Activated T-cell treated with anti-CD3 and anti-CD28 coated beads, Interleukin-2, amount 50 U/mL, for 72 hours (primary cell): ENCODE measurements at places on chromosomes 3 and 15.
A peak's percentile ranks its signal among the peaks of the same experiment; 100 is the strongest.

GRCh38 chr3:69294014-69294766 lies 91.7 kb downstream of the FRMD4B start:
- DNase-seq = peak; percentile 8

DNA sequence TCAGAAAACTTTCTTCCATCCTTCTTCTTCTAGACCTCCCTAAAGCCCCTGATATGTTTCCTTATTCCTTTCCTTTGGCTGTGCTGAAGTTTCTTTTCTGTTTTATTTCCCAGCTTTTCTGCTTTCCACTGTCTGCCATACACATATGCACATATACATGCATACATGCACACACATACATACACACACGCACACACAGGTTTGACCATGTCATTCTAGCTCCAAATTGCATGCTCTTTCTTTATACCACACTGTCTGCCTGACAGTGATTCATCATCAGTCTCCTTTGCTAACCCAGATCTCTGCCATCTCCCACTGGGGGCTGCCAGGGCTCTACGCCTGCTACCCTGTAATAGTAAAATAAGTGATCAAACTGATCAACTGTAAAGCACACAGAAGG lies 181.3 kb downstream of the STAC start:
- no peak for DNase-seq

DNA sequence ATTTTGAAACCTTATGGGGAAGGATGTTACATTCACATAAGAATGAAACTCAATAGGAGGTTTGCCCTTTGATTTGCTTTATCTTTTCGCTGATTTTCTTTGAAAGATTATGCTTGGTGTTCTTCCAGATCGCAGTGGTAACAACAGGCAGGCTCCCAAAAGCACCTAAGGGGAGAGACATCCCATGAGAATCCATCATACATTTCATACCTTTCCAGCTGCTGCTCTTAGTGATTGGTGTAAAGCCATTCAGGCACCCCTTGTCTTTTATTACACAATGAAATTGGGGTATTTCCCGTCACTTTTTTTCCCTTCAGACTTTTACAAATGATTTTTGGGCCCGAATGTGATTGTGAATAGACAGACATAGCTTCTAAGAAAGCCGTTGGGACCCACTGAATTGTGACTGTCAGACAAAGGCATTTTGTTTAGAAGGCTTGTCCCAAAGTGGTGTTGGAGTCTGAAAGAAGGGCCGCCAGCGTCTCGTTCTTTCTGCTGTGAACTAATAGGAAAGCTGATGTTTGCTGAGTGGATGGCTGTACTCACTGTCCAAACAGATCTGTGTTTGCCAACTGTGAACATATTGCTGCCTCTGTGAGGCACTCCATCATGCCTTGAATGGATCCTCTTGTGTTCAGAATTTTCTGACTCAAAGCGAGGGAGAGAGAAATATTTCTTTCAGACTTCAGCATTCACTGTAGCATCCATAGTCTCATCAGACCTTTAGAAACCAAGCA lies 164.3 kb downstream of the FNDC3B start:
- DNase-seq = no peak

GRCh38 chr15:34650177-34650576 lies 66.7 kb upstream of the GOLGA8B start:
- DNase-seq = peak; percentile 8

GRCh38 chr3:57041674-57042073 lies 18.8 kb upstream of the SPATA12 start:
- DNase-seq = no peak

DNA sequence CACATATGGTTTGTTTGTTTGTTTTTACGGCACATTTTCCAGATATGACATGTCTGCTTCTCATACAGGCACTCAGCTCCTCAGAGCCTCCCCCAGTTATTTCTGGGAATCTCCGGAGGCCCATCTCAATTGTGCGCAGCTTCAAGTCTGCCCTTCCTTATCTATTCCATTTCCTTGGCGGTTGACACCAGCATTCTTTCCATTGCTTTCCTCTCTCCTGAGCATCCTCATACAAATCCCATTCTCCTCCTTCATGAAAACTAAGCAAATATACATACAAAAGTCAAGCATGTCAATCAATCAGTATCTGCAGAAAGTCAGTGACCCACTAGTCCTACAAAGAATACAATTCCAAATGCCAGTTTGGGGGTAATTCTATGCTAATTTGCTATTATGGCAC lies 166.7 kb downstream of the SQOR start:
- no peak for DNase-seq

GRCh38 chr3:124851136-124851535 lies 36.0 kb downstream of the ITGB5 start:
- DNase-seq = no peak

DNA sequence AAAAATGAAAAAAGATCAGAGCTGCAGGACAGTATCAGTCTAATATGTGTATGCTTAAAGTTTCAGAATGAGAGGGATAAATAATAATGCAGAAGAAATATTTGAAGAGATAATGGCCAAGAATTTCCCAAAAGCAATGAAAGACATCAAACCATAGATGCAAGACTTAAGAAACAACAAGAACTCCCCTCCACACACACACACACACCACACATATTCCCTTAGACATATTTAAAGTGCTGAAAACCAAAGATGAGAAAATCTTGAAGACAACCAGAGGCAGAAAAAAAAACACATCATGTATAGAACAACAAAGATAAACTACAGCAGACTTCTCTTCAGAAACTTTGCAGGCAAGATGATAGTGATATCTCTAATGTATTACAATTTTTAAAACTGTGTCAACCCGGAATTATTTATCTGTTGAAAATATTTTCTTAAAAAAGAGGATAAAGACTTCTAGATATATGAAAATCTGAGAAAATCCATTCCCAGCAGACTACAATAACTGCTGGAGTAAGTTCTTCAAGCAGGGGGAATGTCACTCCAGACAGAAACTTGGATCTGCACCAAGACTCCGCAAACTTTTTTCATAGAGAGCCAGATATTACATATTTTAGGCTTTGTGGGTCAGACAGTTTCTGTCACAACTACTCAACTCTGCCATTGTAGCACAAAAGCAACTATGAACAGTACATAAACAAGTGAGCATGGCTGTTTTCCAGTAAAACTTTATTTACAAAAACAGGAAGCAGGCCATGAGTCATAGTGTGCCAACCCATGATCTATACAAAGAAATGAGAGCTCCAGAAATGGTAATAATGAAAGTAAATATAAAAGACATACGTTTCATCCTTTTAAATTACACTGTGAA lies 223.4 kb upstream of the CGNL1 start:
- peak; percentile 19 for DNase-seq

DNA sequence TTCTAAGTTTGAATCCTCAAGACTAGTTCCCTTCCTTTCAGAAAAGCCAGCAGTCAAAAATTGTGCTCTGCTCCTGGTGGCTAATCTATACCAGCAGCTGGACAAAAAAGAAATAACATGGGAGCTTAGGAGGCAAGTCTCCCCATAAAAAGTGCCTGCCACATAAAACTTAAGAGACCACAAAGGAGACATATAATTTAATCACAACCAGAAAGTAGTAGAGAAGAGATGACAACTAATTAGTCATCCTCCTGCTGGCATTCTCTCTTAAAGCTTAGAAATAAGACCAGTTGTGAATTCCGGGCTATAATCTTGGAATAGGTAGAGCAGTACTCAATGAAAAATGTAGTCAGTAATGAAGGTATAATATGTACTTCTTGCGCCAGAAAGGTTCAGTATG lies 20.2 kb upstream of the IMPG2 start:
- DNase-seq = no peak
